ENCODE measurements at places on chromosomes 3 and 15.

- DNase-seq, result no peak
These were observed 190.0 kb downstream of the ARRDC4 start for GRCh38 chr15:98150536-98150935.

DNA sequence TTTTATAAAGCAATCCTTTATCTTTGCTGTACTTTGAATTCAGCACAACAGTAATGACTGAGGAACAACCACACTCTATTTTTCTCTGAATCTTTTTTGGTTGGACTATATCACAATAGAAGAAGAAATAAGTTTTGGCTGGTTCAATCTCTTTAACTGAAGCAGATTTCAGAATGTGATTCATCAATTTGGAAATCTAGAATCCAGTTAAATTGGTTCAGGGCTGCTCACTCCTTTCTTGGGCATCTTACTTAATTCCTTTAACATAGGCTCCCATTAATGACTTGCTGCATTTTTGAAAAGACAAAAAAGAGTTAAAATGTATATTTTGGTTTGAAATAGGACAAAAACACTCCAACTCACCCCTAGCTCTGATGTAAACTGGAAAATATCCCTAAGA, 688.3 kb upstream of the NECTIN3 start:
- no peak for DNase-seq

GRCh38 chr3:128707928-128708494, 18.0 kb upstream of the RAB7A start:
- no peak for DNase-seq

DNA sequence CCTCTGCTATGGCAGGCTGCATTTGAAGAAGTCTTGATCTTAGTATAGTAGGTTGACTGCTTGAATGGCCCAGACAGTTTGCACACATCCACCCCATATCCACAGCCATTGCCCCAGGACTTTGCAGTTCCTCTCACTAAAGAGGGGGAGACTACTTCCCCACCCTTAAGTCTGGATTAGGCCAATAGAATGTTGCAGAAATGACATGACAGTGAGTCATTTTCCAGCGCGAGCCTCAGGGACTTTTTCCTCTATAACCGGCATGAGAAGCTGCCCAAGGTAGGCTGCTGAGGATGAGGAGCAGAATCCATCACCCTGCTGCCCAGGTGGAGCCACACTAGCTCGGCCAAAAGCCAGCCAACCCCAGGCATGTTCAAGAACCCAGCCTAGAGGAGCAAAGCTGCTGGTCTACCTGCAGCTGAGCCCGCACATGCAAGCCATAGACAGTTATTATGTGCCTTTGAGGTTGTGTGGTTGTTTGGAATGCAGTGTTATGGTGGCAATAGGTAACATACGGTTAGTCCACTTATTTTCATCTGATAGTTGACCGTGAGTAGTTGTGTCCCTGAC, 113.9 kb downstream of the TLE3 start:
- DNase-seq, result no peak

GRCh38 chr15:68770216-68770615, 50.5 kb downstream of the ANP32A start:
- no peak for DNase-seq

- DNase-seq, result no peak
These were observed 156.4 kb upstream of the PFN2 start for GRCh38 chr3:150127011-150127490.

DNA sequence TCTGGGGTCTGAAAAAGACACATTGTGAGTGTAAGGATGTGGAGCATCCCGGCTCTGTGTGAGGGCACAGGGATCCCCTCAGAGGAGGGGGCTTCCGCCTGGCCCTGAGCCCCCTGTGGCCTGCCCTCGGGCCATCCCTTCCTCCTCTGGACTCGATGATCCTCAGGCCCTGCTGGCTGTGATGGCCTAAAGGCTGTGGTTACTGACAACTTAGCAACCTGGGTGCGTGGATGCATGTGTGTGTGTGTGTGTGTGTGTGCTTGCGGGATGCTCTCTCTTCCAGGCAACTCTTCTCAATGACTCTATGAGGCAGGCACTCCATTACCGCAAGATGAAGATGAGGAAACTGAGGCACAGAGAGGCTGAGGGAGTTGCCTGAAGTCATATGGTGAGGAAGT, 66.0 kb downstream of the ASB7 start:
- DNase-seq, result no peak

- no peak for DNase-seq
These were observed 57.0 kb downstream of the BSN start for GRCh38 chr3:49611291-49611690.

GRCh38 chr3:23739536-23739935, 66.2 kb upstream of the UBE2E1 start:
- no peak for DNase-seq

GRCh38 chr3:56467801-56468183, 475 bp downstream of the ERC2 start:
- DNase-seq, result no peak

DNA sequence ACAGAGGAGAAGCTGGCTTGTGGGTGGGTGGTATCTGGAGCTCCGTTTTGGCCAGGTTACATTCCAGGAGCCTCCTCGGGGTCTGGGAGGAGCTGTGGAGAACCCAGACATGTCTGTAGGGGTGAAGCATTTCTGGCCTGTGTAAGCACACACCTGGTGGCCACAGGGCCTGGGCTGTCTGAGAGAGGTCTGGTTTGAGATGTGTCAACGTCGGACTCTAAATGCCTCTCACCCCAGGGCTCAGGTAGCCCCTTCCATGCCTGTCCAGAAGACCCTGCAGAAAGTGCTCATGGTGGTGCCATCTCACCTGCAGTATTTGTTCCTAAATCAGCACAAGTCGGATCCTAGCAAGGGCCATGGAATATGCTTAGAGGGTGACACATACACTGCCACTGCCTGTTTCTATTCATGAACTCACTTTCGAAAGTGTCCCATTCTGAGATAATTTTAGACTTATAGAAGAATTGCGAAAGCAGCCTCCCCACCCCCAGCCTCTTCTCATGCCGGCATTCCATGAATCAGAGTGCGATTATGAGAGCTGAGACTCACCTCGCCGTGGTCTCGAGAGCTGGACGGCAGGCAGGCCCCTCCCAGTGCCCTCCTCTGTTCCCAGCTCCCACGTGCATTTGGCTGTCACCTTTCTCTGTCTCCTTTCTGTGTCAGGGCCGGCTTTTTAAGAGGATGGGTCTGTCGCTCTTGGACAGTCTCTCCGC, 63.7 kb downstream of the KLF15 start:
- DNase-seq, result no peak

- no peak for DNase-seq
These were observed 4.5 kb upstream of the MASP1 start for GRCh38 chr3:187296058-187296457.

- no peak for DNase-seq
These were observed 118.5 kb downstream of the TLE3 start for GRCh38 chr15:69979262-69979661.

DNA sequence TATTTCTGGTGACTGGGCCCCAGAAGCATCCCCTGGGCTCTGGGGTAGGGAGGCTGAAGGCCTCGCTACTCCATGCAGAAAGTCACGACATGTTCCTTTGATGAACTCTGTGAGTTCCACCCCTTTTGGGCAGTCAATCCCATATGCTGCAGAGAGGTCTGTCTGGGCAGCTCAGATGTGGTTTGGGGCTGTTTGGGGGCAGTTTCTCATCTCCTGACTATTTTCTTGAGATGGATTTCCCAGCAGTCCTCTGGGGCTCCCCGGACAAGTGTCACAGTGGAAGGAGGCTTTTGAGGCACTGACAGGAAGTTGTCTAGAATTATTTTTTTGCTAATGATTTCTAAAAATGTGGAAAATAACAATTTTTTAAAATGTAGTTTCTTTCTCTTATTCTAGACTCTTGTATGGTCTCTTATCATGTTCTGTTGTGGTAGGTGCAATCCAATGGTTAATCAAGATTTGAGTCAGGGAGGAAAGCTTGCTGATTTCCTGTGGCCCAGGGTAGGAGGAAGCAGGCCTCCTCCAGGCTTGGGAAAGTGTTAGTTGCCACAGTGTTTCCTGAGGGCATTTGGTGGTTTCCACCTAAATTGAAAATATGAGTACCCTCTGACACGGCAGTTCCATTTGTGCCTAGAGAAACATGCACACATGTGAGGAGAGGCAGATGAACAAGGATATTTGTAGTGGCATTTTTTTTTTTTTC, 19.9 kb upstream of the TATDN2 start:
- DNase-seq, result no peak

GRCh38 chr15:55279746-55280351, 9.8 kb downstream of the RAB27A start:
- peak; percentile 59 for DNase-seq

DNA sequence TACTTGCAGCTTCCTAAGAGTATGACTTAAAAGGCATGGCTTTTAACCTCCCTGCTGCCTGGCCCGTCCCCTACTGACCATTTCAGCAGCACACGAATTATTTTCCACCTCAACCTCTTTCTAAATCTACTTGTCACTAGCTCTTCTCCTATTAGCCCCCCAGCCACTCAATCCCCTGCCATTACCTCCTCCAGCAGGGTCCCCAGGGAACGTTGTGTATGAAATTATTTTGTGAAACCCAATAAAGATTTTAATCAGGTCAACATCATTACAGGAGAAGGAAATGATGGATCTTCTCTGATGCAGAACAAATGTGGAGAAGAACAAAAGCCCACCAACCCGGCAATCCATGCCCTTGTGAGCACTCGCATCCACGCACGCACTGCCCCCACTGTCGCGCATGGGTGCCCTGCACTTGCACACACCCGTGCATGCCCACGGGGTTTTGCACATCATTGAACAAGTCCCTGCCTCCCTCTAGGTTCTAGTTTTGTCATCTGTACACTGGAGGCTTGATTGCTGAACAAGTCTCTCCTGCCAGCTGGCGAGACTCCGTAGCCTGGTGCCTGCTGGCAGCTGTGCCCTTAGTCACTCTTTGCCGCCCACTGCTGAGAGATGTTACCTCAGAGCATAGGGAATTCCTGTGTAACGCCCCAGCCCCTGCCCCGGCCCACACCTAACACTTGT, 51.6 kb downstream of the LINGO1 start:
- DNase-seq, result no peak

GRCh38 chr15:79535536-79535935, 103.4 kb downstream of the MINAR1 start:
- DNase-seq, result no peak

- DNase-seq, result no peak
These were observed 75.3 kb upstream of the LRRFIP2 start for GRCh38 chr3:37249717-37250116.

DNA sequence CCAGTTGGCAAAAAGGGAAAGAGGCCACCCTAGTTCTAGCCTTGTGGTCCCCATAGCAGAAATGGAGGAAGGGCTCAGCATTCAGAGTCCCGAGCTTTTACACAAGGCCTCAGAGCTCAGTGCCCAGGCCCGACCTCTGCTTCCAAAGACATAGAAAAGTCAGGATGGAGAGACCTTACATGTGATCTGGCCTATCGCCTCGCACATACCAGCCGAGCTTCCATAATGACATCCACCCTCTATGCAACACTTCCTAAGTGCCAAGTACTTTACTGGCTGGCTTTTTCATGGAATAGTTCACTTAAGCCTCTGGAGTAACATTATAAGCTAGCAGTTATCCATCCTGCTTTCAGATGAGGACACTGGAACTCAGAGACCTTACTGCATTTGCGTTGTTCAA, 275.9 kb downstream of the FAM43A start:
- no peak for DNase-seq

DNA sequence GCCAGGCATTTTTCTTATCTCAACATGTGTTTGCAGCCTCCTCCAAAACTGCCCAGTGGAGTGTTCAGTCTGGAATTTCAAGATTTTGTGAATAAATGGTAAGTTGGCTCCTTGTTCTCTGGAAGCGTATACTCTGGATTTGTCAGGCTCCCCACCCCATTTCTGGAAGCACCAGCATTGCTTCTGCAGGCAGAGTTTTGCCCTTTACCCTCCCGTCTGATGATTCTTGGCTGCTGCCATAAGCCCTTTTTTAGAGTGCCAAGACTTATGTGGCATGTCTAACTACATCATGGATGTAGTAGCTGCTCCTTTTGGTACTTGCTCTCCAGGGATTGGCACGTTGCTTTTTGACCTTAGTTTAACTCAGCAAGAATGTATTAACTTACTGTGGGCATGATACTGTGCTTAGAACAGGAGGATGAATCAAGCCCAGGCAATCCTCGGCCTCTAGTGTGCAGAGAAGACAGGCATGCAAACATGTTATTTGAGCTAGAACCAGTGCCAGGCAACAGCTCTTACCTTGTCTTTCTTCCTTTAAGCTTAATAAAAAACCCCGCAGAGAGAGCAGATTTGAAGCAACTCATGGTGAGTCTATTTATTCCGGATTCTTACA, 8.3 kb downstream of the SNAPC5 start:
- no peak for DNase-seq

DNA sequence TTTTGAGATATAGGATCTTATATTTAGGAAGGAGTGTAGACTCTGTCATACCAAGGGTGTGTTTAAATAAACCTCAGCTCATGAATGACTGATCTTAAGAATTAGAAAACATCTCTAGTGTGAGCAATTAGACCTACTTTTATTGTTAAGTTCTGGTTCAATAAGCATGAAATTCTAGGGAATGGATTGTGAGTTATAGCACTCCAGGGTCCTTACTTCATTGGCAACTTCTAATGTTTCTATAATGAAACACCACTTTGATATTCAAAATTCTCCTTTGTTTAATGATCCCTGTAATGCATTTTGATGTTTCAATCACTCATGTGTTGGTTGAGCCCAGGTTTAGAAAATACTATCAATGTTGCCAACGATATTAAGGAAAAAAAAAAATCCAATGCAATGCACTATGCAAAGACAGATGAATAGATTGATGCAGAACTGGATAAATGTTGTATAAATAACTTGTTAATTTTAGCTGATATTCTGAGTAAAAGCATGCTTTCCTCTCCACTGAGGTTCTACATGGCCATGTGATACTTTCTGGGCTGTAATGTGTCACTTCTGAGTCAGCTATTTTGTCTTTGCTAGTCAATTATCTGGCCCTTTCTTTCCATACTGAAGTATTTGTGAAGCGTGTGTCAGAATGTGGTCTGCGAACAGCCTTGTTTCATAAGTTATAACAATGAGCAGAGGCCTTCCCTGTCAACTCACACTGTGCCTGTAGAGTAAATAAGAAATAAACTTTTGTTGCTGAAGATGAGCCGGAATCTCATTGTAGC, 1035.9 kb downstream of the PLOD2 start:
- no peak for DNase-seq

DNA sequence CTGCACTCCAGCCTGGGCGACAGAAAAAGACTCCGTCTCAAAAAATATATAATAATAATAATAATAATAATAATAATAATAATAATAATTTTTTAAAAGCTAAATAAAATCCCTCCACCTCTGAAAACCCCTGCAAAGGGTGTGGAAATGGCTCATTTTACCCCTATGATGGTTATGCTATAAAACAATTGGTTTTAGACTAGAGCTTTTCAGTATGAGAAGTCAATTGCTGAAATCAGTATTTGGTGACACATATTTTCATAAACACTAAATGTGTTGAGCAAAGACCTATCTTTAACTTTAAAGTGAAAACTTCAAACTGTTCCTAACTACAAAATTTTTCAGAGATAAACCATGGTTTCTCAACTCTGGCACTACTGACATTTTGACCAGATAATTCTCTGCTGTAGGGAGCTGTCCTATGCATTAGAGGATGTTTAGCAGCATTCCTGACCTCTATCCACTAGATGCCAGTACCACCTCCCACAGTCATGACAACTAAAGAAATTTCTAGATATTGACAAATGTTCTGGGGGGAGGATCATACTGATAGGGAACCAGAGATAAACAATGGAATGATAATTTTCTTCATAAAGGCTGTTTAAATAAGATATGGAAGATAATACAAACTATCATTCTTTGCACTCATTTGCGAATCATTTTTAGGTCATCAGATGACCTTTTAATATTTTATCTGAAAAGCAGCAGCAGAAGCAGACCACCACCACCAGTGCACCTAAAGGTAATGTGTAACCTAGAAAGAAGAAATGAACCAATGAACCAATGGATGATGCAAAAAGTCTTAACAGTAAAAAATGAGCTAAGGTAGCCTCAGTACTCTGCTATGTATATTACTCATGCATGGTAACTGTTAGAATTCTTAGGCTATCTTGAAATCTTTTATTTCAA, 13.8 kb downstream of the PTPN9 start:
- DNase-seq, result no peak
